ENCODE measurements at places on chromosomes 13 and 19. TPM values are rescaled to one million over a fixed set of nuclear protein-coding genes. Genes with fewer than 3 reads are reported as not detected.

The LENG9 gene
- 8.0 TPM for total RNA-seq

The SLAIN1 gene
- total RNA-seq: 10.5 TPM

The ATXN8OS gene
- not detected for total RNA-seq

DNA sequence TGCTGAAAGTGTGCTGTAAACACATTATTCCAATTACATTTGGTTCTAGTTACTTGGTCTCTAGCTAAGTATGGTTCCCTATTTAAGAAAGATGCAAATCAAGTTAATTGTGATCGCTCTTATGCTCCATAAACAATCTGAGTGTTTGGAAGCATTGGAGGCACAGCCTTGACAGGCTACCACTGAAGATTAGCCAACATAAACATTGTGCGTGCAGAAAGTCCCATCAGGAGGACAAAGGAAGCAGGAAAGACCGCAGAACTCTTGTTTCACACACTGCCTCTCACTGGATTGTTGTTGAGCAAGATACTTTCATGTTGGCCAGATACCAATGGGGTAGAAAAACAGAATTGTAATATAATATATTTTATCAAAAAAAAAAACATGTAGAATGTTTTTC, 814.4 kb downstream of the EFNB2 start:
- DNase-seq: no peak

- no peak for DNase-seq
These were observed 101.2 kb downstream of the LHFPL6 start for GRCh38 chr13:39501702-39502324.

DNA sequence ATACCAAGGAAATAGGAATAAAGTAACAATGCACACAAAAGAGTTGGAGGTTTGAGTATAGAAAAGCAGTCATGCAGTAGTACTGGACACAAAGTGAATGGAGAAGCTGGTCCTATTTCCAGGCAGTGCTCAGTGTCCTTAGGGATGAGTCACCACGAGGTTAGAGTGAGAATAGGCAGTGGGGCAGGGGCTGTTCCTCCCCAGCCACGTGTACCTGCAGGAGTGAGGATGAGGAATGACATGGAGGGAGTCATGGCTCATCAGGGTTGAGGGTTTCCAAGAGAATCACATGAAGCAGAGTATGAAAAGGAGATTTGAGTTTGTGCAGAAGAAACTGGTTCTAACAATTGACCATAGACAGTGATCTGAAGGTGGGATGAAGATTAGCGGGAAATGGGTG, 74.8 kb upstream of the ZNF835 start:
- no peak for DNase-seq
